ENCODE measurements at places on chromosomes 7 and 10. TPM values are rescaled to one million over a fixed set of nuclear protein-coding genes. Genes with fewer than 3 reads are reported as not detected.

GRCh38 chr7:116271161-116271913 lies 61.0 kb downstream of the TES start:
- no peak overlapping the region for H3K27ac ChIP-seq
- H3K27me3 ChIP-seq: peaks cover 16% of the 10 kb centered on the region
- no peak overlapping the region for H3K4me3 ChIP-seq

DNA sequence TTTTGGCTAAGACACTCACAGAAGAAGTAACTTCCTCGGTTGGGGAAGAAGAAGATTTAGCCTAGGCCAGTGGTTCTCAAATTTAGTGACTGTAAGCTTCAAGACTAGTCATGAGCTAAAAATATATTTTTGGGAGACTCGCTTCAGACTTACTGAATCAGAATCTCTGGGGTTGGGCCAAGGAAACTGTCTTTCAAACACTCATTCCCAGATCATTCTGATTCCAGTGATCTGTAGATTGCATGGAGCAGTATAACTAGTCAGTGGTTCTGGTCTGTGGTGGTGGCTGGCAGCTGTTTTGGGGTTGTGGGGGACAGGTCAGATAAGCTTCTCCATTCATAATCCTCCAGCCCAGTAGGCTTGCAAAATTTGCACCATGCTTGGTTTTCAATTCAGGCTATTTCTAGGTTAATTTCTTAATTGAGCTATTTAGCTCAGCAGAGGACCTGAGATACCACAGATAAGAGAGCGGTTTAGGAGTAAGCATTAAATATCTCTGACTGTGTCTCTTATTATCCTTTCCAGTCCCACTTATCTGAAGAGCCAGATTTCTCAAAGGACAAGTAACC lies 3.8 kb upstream of the KAT6B start:
- peaks cover 6% of the 10 kb centered on the region for H3K36me3 ChIP-seq
- H3K27ac ChIP-seq: no peak overlapping the region
- peaks cover 31% of the 10 kb centered on the region for H3K4me1 ChIP-seq
- H3K4me3 ChIP-seq: no peak overlapping the region
- no peaks in the 10 kb centered on the region for H3K27me3 ChIP-seq

The SPDYE2B gene
- not detected for total RNA-seq

DNA sequence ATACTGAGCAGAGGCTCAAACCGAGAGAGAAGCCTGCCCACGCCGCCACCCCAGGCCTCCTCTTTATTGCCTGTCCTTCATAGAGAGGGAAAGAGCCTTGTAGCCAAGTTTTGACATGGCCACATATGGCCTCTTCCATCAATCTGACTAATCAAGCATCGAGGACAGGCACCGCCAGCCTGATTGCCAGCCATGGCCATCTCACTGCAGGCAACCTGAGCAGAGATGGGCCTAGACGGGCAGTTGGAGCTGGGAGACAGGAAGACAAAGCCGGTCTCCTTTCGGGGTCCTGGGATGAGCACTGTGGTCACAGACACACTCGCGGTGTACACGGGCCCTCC lies 67.2 kb downstream of the EBF3 start:
- no peaks in the 10 kb centered on the region for H3K4me1 ChIP-seq
- peaks cover 9% of the 10 kb centered on the region for H3K27me3 ChIP-seq
- H3K36me3 ChIP-seq: no peaks in the 10 kb centered on the region
- no peak overlapping the region for H3K4me3 ChIP-seq

All from activated CD8-positive, alpha-beta T cell treated with anti-CD3 and anti-CD28 coated beads for 36 hours (primary cell).